Activated CD4-positive, alpha-beta T cell treated with anti-CD3 and anti-CD28 coated beads, Interleukin-2, amount 10 ng/mL, durations not matched to agents 24 days and 14 days (primary cell): ENCODE measurements at places on chromosomes 12 and 14.

GRCh38 chr14:21367582-21368144 is 16.2 kb downstream of the SUPT16H start:
- no peak for DNase-seq

- DNase-seq, result no peak
Observed at GRCh38 chr14:73311708-73312030, 74.4 kb downstream of the PAPLN start.

GRCh38 chr12:64660237-64661018 is 50.1 kb downstream of the RASSF3 start:
- no peak for DNase-seq

DNA sequence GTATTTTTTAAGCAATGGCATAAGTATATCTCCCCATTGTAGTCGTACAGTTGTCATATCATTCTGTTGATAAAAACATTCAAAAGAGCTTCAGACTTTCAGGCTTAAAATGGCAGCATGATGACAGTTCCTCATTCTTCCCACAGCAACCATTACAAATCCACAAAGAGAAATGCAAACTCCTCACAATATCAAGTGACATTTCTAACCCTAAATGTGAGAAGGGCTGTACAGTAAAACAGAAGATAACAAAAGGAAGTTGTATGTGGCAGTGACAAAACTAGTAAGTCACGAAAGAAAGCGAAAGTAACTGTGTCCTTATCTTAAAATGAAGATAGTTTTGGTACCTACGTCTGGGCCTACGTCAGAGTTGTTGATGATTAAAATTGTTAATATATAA is 46.7 kb downstream of the GXYLT1 start:
- DNase-seq, result peak; percentile 71

DNA sequence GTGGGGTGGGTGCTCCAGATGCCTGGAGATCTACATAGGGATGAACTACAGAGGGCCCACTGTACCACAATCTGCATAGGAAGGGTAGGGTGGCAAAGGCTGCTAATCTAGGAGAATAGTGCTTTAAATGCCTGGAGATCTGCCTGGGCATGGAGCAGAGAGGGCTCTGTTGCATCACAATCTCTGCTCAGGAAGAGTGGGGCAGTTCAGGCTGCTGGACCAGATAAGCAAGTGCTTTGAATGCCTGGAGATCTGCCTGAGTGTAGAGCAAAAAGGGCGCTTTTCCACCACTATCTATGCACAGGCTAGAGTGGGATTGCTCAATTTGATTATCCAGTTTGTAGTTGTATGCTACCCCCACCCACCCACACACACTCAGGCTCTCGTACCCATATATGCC is 886.3 kb upstream of the SEL1L start:
- no peak for DNase-seq

DNA sequence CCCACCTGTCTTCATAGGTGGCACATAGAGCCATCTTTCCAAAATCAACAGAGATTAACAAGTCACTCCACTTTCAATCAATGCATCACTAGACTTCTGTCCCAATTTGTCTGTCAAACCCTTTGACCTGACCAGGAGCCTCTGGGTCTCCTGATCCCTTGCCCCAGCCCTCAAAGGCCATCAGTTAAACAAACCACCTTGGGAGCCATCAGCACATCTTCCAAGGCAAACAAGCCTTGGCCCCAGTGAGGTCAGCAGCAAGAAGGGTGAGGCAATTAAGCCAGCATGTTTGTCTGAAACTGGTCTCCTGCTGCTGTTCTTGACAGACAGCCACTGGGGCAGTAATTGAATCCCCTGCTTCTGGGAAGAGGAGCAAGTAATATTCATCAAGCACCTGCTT is 742.8 kb upstream of the TBX3 start:
- DNase-seq, result no peak

DNA sequence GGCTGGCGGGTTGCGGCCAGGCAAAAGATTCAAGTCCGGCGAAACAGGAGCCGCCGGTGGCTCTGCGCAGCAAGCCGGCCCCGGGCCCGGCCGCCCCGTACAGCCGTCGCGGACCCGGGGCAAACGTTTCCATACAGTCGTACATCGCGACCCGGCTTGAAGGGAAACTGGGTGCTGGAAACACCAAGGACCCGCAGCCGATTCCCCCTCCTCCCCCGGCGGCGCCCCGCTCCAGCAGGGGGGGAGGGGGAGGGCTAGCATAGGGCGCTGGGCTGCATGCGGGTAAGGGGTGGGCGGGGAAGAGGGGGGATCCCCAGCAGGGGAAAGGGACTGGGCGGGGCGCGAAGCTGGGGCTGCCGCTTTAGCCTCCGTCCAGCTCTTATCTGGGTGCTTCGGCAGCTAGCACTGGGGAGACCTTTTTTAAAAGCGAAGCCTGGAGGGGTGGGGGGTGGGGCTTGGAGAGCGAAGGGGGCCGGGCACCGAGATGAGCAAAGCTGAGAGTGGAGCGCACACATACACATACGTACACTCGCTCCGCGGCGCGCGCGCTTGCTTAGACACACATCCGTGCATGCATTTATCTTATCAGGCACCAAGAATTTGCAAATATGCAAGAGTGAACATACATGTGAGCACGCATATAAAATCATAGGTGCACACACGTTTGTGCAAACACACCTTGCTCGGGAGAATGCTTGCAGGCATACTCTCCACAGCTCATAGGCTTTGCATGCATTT is 11.9 kb downstream of the RARG start:
- peak; percentile 94 for DNase-seq

DNA sequence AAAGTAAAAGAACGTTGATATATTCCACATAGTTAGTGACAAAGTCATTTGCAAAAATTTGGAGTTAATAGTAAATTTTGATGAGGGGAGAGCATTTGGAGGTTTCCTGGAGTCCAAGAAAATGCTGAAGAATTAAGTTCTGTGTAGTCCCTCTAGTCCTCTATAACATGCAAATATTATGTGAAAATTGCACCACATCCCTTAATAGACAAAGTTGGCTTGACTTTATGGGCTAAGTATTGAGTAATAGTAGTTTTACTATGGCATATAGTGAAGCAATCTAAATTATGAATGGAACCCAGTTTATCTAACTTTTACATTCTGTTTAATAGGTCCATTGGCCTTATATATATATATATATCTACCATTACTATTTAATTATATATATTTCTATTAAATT is 66.4 kb upstream of the DCN start:
- no peak for DNase-seq

- DNase-seq, result peak; percentile 54
Observed at GRCh38 chr12:102959391-102959790, 1.9 kb downstream of the ASCL1 start.

DNA sequence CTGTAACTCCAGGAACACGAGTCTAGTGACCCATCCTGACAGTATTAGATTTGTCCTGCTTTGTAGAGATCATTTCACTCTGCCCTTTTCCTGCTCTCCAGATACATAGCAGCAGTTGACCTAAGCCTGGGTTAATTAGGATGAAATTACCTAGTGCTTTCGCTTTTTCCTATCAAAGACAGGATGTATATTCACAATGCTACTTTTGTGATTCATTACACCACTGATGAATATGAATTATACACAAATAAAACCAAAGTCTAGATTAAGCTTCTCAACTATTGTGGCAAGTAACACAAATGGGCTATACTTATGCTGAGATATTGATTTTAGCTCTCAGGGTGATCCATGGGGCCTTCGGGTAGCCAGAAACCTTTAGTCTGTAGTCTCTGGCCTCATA is 17.9 kb downstream of the CERS5 start:
- DNase-seq, result no peak

DNA sequence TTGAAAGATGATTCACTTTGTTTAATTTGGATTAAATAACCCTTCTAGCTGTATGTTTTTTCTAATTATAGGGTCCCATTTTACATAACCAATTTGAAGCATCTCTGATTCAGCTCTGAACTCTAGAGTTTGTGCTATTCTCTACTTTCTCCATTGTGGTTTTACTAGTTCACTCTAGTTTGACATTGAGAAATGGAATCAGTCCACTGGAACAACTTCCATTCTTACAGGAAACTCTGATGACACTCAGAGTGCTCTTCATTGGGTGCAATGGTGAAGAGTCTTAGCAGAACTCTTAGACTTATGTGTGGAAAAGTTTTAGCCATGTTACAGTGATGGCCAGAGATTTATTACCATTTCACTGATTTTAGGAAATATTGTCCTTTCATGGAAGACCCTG is 140.7 kb downstream of the DYRK2 start:
- no peak for DNase-seq

GRCh38 chr14:30621354-30621939 is 672 bp upstream of the SCFD1 start:
- DNase-seq, result peak; percentile 72
